GF-D8 (cell line): ENCODE measurements at places on chromosomes 11 and 22.

- no peak for DNase-seq
Observed at GRCh38 chr11:130043575-130043974, 26.1 kb upstream of the APLP2 start.

GRCh38 chr11:19803506-19803998 is 90.9 kb downstream of the NAV2 start:
- no peak for DNase-seq

DNA sequence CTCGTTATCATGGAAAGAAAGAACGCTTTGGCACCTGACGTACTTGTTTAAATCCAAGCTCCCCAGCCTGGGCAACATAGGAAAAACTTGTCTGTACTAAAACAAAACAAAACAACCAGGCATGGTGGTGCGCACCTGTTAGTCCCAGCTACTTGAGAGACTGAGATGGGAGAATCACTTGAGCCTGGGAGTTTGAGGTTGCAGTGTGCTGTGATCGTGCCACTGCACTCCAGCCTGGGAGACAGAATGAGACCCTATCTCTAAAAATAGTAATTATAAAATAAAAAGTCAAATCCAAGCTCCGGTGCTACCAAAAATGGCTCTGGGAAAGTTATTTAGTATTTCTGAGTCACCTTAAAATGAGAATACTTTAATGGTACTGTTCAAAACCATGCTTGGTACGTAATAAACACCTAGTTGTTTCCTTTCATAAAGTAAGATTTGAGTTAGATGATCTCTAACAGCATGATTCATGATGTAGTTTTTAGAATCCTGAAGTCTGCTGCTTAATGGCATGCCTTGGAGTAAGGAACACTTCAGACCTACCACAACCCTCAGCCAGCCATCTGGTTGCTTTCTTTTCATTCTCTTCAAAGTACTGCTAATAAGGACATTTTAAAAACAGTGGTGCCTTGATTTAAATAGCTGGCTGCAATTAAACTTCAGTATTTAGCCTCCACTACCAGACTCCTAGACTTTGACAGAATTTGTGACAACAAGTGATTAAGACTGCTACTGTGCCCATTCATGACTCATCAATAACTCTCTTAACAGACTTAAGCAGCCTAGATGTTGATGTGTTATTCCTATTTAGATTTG is 8.4 kb downstream of the PPME1 start:
- DNase-seq, result no peak

DNA sequence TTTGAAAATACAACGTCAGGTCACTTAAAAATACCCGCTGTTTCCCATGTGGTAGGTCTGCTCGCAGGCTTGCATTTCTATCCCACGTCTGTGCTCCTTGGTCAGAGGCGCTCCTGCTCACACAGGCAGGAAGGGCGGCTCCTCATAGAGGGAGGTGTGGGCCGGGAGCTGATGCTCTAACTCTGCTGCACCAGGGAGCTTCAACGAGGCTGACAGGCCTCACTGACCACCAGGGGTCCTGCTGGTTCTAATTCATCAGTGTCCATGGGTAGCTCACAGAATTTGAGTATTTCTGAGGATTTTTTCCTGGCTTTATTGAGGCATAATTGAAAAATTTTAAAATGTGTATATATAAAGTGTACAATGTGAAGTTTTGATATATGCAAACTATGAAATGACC is 68.5 kb downstream of the PIWIL3 start:
- DNase-seq, result no peak

GRCh38 chr11:47918882-47919495 is 61.4 kb upstream of the PTPRJ start:
- DNase-seq, result no peak

- DNase-seq, result no peak
Observed at GRCh38 chr11:43631732-43632131, 48.8 kb upstream of the HSD17B12 start.

DNA sequence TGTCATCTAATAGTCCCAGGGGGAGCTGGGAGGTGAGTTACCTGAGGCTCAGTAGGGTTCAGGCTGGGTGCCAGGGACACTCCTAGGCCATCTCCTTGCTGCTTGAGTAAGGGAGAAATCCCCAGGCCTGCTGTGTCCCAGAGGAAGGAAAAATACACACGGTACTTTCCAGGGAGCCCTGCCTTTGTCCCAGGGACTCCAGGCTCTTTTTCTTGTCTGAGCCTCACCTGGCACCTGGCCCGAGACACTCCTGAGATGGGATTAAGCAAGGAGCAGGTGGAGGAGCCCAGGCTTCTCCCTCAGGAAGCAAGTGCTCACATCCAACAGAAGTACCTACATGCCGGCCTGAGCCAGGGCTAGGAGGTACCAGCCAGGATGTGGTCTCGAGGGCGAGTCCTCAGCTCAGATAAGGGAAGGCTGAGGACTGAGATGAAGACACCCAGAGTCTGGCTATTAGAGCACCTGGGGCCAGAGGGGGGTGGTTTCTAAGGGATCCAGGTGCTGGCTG is 899 bp upstream of the KLHDC7B start:
- no peak for DNase-seq

GRCh38 chr22:38879108-38879729 is 7.2 kb upstream of the CBX6 start:
- no peak for DNase-seq
